ENCODE measurements at places on chromosomes 5 and 9.

GRCh38 chr5:10591966-10592365 lies 28.1 kb downstream of the ANKRD33B start:
- DNase-seq: no peak

- no peak for DNase-seq
These were observed 206.0 kb downstream of the MELK start for GRCh38 chr9:36778682-36779081.

GRCh38 chr9:104950838-104951237 lies 22.9 kb upstream of the ABCA1 start:
- no peak for DNase-seq

- DNase-seq: no peak
These were observed 157.9 kb downstream of the ALDH1A1 start for GRCh38 chr9:72794946-72795345.

- no peak for DNase-seq
These were observed 388.0 kb downstream of the CDH12 start for GRCh38 chr5:22465177-22465576.

DNA sequence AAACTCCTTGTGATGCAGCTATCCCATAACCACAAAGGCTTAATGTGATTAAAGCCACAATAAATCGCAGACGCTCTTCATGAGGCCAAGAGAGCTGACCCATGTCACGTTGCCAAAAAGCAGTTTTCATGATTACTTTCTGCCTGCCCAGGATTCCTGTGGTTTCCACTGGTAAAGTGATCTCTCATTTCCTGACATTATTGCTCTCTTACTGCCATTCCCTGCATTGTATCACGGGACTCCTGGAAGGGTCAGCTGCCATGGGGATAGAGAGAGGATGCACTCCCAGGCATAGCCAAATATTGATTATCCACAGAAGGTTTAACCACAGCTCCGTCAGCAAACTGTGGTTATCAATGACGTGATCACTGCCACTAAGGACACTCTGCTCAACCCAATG lies 103.8 kb upstream of the SLC1A3 start:
- peak; percentile 74 for DNase-seq

GRCh38 chr5:172334196-172334595 lies 50.6 kb upstream of the UBTD2 start:
- no peak for DNase-seq

DNA sequence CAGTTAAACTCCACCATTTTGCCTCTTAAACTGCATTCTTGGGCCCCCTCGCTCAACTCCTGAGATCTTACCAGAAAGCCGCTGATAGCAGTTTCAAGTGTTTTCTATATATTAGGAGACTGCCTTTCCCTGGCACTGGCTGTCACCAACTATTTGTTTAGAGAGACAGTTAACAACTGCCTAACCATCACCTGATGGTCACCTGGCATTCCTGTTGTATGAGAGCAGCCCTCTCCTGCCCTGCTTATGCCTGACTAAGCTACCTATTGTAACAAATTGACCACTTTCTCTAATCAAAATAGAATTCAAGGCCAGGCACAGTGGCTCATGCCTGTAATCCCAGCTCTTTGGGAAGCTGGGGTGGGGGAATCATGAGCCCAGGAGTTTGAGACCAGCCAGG lies 28.0 kb upstream of the SIL1 start:
- no peak for DNase-seq

Data from Caki2 (cell line).